ENCODE measurements at places on chromosomes 5 and 9.

- no peak for DNase-seq
Measured at GRCh38 chr9:99085949-99086948, 18.7 kb upstream of the TGFBR1 start.

- DNase-seq, result no peak
Measured at GRCh38 chr5:172670005-172670402, 28.9 kb downstream of the NEURL1B start.

DNA sequence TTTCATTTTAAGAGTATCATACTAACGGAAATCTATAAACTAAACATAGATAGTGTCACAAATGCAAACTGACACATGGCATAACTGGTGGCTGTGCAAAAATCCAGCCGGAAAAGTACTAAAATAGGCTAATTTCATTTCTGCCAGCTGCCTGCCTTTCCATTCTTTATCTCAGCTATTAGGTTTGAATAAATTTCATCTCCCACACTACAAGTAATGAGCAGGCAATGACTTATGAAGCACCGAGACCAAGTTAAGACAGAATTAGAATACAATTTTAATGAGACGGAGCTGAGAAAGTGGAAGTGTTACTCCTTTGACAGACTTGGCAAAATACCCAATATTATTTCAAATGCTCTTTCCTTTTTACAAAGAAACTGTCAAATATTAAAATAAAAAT, 258.8 kb upstream of the ZNF608 start:
- no peak for DNase-seq

DNA sequence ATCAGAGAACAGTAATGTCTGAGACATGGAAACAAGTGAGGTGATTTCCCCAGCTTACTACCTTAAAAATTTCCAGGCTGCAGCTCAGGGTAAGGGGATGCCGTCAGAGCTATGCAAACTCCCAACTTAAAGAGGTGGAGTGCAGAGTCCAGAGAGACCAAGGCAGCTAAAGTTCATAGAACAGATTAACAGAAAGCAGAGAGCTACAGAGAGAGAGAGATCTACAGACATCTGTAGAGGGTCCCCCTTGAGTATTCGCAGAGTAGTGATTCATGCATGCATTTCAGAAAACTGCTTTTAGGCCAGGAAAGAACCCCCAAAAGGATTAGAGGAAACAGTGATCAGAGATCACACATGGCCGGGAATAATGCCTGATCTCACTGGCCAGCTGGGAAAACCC, 306.2 kb upstream of the PUM3 start:
- no peak for DNase-seq

GRCh38 chr5:74534397-74535129, 106.0 kb downstream of the ENC1 start:
- DNase-seq, result no peak

DNA sequence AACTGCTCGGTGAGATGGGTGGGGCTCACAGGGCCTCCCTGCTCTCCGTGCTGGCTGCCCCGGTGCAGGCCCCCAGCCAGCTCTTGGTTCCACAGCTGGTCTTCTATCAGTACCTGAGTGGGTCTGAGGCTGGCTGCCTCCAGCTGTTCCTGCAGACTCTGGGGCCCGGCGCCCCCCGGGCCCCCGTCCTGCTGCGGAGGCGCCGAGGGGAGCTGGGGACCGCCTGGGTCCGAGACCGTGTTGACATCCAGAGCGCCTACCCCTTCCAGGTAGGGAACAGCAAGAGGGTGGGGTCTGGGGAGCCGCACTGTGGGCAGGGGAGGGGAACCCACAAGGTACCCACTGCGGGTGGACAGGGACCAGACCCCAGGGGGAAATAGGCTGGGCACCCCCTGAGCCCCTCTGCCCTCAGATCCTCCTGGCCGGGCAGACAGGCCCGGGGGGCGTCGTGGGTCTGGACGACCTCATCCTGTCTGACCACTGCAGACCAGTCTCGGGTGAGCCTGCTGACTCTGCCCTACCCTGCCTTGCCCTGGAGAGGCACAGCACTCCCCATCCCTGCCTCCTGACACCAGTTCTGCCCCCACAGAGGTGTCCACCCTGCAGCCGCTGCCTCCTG, 2.8 kb downstream of the MAMDC4 start:
- DNase-seq, result no peak

GRCh38 chr5:77463905-77464304, 28.2 kb downstream of the WDR41 start:
- DNase-seq, result no peak

DNA sequence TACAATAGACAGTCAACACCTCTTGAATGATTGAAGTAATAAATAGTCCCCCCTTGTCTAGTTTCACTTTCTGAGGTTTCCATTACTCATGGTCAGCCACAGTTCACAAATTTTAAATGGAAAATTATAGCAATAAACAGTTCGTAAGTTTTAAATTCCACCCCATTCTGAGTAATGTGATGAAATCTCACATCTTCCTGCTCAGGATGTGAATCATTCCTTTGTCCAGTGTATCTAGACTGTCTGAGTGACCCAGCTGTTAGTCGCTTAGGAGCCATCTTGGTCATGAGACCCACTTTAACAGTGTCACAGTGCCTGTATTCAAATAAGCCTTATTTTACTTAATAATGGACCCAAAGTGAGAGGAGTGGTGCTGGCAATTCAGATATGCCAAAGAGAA, 311.6 kb upstream of the PRR16 start:
- DNase-seq, result no peak

DNA sequence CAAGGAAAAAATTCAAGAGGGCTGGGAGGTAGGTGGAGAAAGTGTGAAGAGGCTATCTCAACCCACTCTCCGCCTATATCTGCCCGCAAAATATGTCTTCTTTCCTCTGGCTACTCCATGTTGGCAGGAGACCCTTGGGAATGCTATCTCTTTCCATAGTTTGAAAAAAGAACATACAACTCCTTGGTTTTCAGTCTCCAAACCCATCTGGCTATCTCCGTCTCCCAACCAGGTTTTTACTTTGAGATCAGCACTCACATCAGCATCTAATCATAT, 109.9 kb upstream of the IFNE start:
- no peak for DNase-seq

- no peak for DNase-seq
Measured at GRCh38 chr5:91487420-91487819, 104.3 kb upstream of the ARRDC3 start.

DNA sequence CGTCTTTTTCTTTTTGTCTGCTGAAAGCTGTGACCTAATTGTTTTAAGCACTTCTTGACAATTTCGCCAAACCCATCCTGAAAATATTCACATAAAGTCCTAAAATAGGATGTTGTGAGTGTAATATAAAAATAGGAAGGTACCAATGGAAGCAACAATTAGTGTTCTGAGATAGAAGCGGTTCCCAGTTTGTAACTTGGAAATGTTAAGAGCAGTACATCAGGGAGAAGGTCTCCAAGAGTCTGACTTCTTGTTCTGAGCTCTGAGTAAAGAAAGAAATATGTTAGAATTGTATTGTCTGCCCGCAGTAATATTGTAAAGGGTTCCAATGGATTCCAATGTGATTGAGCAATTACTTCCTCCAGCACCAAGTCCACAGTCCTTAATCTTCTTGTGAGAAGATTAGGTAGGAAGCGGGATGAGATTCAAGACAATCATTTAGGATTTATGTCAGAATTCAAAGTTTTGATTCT, 3.9 kb downstream of the VCAN start:
- no peak for DNase-seq

GRCh38 chr9:92404042-92404836, at the start of gene OGN:
Gene OGN (minus strand): TSS chr9:92404578. CDS start chr9:92403407, 1,171 bp downstream.
- DNase-seq, result no peak

- DNase-seq, result no peak
Measured at GRCh38 chr9:104980039-104980654, 52.2 kb upstream of the ABCA1 start.

DNA sequence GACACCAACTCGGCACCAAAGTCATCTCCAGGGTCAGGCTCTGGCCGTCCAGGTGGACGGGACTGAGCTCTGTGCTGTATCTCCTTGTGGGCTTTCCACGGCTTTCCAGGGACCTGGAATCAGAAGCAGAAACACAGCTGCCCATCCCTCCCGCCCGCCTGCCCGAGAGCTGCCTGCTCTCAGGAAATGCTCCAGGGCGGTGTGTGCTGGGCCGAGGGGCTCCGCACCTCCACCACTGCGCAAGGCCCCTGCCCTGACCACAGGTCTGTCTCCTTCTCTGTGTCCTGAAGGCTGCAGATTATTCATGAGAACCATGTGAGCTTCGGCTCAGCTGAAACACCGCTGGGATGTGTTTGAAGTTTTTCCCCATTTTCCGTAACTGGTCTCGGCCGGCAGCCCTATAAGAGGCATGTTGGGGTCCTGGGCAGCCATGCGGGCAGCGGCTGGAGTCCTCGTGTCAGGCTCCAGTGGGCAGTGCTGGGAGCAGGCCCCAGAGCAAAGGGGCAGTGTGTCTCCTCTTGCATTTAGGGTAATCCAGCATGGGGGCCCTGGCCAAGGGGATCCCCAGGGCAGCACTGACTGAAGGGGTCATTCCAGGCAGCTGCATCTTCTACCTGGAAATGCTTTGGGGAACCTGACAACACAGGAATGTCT, 22.8 kb downstream of the NKD2 start:
- no peak for DNase-seq

DNA sequence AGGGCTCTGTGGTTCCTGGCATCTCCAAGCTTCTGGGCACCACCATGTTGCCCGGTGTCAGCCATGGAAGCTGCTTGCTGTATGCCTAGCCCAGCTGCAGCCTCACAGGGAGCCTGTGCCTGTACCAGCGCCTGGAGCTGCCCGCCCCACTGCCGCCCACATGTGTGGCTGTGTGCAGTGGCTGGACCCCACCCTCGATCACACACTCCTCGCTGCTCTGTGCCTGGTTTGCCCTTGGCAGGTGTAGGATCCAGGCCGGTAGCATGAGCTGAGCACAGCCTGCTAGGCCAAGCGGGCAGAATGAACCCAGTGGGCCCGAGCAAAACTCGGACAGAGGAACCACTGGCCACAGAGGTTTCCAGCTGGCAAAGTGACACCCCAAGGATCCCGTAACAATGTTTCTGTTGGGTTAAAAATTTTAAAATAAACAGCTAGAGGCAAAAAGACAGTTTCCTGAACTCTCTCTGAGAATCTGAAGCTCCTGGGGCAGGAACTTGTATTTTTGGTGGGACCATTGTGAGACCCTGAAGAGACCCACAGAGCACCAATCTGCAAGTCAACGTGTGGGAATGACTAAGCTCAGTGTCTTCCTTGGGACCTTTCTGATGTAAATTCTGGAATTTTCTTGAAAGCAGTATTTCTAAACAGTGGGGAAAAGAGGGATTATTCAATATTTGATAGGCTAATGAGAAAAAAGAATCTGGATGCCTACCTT, 73.1 kb upstream of the CCDC112 start:
- DNase-seq, result no peak

- peak; percentile 78 for DNase-seq
Measured at GRCh38 chr9:72952914-72953313, at the start of gene ALDH1A1. Gene ALDH1A1 (minus strand): TSS chr9:72953053. CDS start chr9:72953000, 53 bp downstream.

DNA sequence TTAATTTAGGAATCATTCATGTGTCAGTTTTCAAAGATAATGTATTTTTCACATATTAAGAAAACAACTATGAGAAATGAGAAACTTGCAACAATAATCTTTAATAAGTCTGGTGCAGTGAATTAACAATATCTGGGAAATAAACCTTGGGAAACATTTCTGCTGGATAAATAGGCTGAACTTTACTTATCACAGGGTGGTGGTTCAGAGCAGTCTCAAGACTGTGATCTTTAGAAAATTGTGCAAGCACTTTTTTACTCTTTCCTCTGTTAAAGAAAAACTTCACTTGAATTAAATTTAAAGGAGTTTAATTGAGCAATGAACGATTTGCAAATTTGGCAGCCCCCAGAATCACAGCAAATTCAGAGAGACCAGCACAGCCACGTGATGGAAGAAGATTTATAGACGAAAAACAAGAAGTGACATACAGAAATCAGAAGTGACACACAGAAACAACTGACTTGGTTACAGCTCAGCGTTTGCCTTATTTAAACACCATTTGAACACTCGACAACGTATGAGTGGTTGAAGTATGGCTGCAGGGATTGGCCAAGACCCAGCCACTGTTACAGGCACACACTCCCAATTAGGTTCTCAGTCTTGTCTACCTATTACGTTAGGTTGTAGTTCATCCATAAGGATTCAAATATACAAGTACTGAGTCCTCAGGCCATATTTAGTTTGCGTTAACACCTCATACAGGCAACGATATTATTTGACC, 631.9 kb downstream of the SLCO4C1 start:
- DNase-seq, result no peak

- DNase-seq, result no peak
Measured at GRCh38 chr9:33748633-33749304, 46.6 kb upstream of the PRSS3 start.

- DNase-seq, result no peak
Measured at GRCh38 chr5:111153483-111153882, 61.3 kb downstream of the WDR36 start.

- no peak for DNase-seq
Measured at GRCh38 chr5:175749591-175749990, 91.7 kb downstream of the HRH2 start.

DNA sequence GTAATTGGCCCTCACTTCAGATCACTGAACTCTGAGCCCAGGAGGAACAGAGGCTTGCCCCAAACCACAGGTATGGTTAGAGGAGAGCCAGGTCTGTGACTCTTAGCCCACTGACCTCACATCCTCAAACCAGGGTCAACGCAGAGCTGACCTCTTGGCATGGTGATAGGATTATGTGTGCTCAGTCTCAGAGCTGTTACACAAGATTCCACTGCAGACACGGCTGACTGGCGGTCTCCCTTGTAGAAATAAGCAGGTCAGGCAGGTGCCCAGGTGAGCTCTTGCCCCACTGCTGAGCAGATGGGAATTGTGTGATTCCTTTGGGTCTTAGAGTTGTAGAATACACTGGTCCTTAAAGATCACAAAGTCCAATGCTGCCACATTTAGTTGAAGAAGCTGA, 66.0 kb upstream of the PITX1 start:
- DNase-seq, result no peak

GRCh38 chr9:2396622-2397285, 224.8 kb upstream of the VLDLR start:
- no peak for DNase-seq

DNA sequence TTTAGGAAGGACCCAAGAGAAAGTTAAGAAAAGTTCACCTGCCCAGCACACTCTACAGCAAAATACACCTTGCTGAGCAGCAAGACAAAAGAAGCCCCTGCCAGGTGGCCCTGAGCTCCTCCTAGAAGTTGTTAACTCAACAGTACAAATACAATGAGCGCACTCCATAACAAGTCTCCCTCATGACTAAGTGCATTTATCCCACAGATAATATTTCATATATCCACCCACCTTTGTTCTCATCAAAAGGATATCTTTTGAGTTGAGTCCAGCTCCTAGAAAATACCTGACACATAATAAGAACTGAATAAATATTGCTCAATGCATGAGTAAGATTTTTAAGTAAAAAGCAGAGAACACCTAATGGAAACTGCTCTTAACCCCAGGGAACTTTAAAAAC, 73.3 kb downstream of the ABCA1 start:
- DNase-seq, result peak; percentile 27

GRCh38 chr5:104178829-104179456, 616.4 kb upstream of the NUDT12 start:
- DNase-seq, result peak; percentile 91
